ENCODE measurements at places on chromosomes 6 and 20.

- no peak for DNase-seq
Observed at GRCh38 chr6:130943738-130944137, 116.5 kb downstream of the SMLR1 start.

- DNase-seq = peak; percentile 71
Observed at GRCh38 chr6:37050045-37050853, 44.8 kb downstream of the FGD2 start.

DNA sequence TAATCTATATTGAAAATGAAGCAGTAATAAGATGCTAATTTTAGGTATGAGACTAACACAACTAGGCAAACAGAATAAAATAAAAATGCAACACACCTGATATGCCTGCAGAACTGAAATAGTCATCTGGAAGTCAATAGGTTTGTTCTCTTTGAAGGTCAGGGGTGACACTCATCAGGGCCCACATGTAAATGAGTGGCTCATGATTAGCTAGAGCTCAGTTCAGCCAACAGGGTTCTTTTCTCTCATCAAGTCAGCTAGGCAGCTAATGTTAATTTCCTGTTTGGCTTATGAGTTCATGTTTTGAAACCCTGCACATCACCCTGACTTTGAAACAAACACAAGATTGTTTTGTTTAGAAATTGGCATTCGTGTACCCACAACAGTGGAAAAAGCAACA lies 23.8 kb downstream of the SMLR1 start:
- DNase-seq = no peak

DNA sequence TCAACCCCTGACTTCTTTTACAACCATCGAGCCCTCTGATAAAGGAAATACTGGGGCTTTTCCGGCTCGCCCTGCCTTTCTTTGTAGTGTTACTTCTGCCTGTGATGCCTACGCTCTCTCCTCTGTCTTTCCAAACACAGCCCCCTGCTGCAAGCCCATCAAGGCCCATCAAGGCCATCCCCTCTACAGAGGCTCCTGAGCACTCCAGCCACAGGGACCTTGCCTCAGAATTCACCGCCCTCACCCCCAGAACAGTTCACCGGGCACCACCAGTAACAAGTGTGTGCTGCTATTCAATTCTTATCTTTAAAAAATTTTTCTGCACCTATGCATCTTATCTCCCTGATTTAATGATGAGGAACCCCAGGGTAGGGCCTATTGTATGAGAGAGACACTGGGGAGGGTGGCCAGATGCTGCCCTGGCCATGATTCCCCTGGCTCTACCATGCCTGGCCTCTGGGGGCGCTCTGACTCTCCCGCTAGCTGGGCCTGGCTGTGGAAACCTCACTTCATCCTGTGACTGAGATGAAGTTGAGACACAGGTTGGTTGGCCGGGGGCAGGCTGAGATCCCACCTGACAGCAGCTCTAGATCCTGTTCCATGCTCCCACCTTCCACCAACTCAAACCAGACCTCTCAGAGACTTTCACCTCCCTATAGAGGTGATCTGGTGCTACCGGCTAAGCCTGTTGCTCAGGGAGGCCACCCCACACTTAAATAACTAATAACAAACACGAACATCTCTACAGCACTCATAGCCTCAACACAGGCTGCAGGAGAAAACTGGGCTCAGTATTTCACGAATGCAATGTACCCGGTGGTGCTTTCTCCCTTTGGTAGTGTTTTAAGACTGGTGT lies 19.2 kb upstream of the GLP1R start:
- DNase-seq = peak; percentile 26

DNA sequence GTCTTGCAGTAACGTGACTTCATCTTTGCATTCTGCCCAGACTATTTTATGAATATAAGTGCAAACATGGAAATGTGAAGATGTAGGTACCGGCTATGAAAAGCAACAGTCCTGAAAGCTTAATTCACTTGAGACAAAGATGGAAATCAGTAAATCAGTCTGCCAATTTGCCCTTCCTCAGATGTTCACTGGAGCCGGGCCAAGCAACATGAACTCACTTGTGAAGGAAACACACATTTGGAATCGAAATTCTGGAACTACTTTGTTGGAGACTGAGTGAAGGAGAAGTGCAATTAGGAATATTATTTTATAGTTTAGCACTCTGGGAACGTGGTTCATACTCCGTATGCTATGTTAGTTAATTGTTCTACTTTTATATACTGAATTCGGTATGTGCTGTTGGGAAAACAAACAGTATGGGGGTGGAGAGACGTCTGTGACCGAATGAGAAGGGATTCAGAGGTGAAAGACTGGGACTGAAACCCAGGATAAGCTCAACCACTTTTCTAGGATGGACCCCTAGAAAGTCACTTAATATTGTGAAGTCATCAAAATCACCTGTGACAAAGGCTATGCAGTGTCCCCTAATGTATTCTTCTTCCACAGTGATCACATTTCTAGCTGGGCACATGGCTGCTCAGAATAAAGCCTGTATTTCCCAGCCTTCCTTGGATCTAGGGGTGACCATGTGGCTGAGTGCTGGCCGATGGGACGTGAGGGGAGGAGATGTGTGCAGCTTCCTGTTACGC lies 95.5 kb downstream of the PREX1 start:
- no peak for DNase-seq

GRCh38 chr6:123811378-123811777 lies 7.7 kb downstream of the NKAIN2 start:
- DNase-seq = no peak

DNA sequence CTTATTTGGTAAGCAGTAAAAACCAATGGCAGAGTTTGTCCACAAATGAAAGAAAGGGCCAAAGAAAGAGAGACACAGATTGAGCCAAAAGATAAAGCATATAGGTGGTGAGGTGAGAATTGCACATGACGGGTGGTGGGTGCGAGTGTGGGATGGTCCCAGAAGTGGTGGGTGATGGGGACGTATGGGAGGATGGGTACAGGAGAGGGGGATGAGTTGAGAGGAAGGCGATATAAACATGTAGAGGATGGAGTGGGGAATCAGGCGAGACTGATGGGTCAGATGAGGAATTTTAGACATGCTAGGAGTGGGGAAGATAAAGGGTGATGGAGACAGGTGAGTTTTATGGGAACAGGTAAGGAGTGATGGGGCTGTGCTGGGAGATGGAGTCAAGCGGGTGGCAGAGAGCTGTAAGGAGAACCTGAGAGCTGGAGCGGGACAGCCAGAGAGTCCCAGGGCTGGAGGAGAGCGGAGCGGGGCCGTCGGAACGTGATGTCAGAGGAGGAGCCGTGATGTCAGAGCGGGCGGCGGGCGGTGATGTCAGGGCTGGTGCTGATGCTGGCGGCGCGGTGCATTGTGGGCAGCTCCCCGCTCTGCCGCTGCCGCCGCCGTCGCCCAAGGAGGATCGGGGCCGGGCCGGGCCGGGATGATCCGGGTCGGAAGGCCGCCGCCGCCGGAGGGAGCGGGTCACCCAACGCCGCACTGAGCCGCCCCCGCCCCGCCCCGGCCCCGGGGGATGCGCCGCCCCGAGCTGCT lies at the start of gene TTBK1:
Gene TTBK1, plus strand, starts transcription at position 574 of the 756 bp plus-strand sequence. CDS start 3,180 bp downstream, outside the sequence.
- peak; percentile 44 for DNase-seq

- no peak for DNase-seq
Observed at GRCh38 chr20:24439737-24440387, 29.6 kb upstream of the SYNDIG1 start.

DNA sequence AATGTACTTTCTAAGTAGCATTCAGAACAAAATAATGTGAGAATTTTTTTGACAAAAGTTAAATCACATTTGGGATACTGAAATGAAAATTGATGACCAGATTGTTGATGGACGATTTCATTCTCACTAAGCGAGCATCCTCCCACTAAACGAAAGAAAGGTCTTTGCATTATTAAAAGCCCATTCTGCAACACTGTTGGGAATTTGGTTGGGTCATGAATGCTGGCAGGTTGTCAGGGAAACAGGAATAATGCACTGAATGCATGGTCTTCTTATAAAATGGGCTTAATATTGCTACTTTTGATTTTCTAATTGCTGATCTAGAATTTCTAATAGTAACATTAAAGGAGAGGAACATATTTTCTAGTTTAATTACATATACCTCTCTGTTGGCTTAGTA lies 229.8 kb downstream of the NKAIN2 start:
- DNase-seq = no peak

- DNase-seq = no peak
Observed at GRCh38 chr6:154380741-154381140, 24.1 kb upstream of the IPCEF1 start.

DNA sequence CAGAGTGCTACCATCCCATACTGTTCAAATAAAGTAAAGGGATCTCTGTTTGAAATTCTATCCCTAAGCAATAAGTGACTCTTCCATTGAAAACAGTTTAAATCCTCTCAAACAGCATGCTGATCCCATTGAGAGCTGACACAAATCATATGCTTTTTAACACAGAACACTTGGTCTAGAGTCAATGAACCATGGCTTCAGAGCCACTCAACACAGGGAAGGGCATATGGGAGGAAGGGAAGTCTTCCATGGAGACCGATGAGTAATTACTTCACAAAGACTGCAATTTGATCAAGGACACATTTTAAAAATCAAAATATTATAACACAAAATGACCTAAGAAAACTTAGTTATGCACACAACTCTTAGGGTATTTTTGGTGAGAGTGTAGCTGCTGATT lies 1073.0 kb upstream of the MAP3K7 start:
- no peak for DNase-seq

DNA sequence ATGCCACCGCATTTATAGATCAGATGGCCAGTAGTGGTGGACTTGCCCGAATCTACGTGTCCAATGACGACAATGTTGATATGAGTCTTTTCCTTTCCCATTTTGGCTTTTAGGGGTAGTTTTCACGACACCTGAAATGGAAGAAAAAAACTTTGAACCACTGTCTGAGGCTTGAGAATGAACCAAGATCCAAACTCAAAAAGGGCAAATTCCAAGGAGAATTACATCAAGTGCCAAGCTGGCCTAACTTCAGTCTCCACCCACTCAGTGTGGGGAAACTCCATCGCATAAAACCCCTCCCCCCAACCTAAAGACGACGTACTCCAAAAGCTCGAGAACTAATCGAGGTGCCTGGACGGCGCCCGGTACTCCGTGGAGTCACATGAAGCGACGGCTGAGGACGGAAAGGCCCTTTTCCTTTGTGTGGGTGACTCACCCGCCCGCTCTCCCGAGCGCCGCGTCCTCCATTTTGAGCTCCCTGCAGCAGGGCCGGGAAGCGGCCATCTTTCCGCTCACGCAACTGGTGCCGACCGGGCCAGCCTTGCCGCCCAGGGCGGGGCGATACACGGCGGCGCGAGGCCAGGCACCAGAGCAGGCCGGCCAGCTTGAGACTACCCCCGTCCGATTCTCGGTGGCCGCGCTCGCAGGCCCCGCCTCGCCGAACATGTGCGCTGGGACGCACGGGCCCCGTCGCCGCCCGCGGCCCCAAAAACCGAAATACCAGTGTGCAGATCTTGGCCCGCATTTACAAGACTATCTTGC lies 725 bp downstream of the EEF1A1 start:
- peak; percentile 89 for DNase-seq

GRCh38 chr6:34536959-34537848 lies 18.9 kb downstream of the SPDEF start:
- DNase-seq = no peak

DNA sequence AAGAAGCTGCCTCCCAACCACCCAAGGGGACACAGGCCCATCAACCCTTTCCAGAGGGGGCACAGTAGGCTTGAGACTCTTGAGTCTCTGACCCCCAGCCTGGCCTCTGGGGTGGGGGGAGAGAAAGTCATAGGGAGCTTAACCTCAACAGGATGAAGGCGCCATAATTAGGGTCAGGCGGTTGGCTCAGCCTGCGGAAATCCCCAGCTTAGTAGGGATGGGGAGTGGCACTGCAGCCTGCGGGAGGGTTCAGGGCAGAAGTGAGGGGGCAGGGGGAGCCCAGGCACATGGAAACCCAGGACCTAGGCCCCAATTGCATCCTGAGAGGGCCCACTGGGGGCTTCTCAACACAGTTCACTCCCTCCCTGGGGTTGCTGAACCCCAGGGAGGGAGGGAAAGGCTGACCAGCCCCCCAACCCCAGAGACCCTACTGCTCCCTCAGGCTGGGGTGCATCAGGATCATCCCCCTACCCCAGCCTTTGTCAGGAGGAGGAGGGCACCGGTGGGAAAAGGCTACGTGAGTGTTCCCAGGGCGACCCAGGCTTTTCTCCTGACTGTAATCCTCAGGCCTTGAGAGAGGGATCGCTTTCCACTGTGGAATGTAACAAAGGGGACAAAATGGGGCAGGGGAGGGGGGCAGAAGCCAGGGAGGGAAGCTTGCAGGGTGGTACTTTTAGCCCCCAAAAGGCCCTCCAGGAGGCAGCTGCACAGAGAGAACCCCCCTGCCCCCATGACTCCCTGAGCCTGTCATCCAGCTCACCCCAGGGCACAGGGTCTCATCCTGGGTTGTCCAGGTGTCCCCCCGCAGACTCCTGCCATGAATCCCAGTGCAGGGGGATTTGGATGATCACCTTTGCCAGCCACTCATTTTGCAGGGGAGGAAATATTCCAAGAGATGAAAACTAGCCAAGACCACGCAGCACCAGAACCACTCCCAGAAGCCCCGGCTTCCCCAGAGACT lies 46.4 kb downstream of the MRPL14 start:
- DNase-seq = no peak

GRCh38 chr20:18166241-18166881 lies 28.7 kb downstream of the KAT14 start:
- no peak for DNase-seq

- DNase-seq = peak; percentile 66
Observed at GRCh38 chr6:17156112-17156921, 54.5 kb downstream of the STMND1 start.

- DNase-seq = no peak
Observed at GRCh38 chr6:124877468-124877867, 84.8 kb upstream of the RNF217 start.

DNA sequence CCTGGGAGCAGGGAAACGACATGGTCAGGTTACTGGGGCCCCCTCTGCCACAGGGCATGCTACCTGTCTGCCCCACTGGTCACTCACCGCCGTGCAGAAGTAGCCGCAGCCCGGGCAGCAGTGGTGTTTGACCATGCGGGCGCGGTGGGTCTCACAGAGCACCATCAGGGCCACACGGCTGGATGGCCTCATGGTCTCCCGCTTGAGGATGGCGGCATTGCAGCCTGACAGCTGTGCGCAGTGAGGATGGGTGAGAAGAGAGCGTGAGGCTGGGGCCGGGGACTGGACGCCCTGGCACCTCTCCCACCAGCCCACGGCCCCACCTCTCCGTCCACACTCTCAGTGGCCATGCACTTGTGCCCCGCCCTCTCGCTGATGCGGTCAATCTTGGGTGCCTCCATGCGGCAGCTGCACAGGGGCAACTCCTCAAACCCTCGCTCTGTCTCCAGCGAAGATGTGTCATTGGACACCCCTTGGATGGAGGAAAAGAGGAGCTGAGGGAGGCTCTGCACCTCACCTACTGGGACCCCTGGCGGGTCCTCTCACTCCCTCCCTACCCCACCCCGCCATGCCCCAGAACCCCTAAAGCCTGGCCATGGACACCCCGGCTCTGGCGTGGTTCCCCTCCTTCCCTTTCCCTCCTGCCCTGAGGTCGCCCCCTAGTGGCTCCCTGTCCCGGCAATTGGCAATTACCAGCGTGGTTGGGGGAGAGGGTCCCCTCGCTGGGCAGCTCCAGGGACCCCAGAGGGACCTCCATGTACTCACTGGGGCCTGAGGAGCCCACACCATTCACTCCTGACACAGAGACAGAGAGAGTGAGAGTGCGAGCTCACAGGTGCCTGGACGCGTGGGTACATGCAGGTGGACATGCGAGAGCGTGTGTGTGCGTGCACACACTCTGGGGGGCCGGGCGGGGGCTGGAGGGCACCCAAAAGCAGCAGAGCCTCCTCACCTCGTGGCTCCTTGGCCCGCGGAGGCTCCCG lies 8.9 kb downstream of the EHMT2 start:
- peak; percentile 50 for DNase-seq

Measured in CD4-positive, alpha-beta T cell treated with Interleukin-17A for 1 hour (primary cell).